ENCODE measurements at places on chromosomes 2 and 18.

GRCh38 chr18:24656551-24657443 lies 196.4 kb downstream of the HRH4 start:
- DNase-seq: no peak

DNA sequence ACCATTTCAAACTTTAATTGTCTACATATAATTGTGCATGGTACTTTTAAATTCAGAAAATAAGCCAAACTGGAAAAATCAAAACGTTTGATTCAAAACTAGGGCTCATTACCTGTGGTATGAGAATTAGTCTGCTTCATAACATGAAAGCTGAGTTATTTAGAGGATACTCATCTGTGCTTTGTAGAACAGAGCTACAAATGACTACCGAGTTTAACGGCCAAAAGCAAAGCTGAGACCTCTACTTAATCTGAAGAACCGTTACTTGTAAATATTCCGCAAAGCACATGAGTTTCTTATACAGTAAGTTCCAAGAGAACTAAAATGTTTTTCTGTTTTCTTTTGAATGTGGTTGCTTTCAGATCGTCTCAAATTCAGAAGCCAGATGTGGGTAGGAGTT lies 123.7 kb upstream of the SMAD7 start:
- DNase-seq: no peak

DNA sequence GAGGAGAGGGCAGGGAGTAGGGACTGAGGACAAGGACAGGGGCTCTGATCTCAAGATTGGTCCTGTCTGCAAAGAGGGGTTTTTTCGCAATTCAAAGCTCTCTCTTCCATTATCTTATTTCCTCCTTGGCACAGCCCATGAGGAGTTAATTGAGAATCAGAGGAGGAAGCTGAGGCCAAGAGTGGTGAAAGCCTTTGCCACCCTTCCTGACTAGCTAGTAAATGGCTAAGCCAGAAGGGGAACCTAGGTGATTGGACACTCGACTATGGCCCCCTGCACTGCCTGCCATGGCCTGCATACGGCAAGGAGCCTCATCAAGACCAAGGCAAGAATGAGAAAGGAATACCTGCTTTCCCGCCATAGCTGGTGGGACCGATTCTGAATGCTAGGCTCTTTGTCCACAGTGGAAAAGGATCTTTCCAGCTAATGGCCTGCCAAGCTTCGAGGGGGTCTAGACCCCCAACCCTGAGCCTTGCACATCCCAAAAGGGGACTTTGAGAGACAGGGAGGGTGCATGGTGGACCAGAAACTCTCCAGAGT lies 237.9 kb downstream of the HAUS1 start:
- DNase-seq: no peak

DNA sequence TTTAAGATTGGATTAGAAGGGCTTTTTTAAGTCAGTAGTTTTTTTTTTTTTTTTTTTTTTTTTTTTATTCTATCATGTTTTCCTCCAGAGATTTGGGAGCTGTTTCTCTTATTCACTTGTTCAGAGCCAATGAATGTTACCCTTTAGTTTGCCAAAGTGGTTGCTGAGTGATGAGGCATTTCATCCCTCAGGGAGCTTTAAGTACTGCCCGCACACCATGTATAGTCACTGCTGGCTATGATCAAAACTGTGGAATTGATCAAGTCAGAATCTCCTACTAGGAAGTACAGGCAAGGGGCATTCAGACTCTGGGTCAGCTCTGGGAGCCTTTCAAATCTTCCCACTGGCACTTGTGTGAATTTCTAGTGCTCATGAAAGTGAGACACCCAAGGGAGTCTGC lies 201.6 kb downstream of the IKZF2 start:
- no peak for DNase-seq

- DNase-seq: peak; percentile 79
Measured at GRCh38 chr2:9656270-9656766, 25.5 kb upstream of the YWHAQ start.

- DNase-seq: no peak
Measured at GRCh38 chr18:13570216-13570615, 156.1 kb downstream of the FAM210A start.

GRCh38 chr2:57891086-57891712 lies 155.4 kb upstream of the VRK2 start:
- no peak for DNase-seq

GRCh38 chr2:237213315-237214022 lies 127.8 kb downstream of the COPS8 start:
- DNase-seq: no peak

GRCh38 chr18:77108001-77108692 lies 24.4 kb downstream of the MBP start:
- no peak for DNase-seq

GRCh38 chr18:11818486-11819203 lies 32.6 kb upstream of the CHMP1B start:
- no peak for DNase-seq

DNA sequence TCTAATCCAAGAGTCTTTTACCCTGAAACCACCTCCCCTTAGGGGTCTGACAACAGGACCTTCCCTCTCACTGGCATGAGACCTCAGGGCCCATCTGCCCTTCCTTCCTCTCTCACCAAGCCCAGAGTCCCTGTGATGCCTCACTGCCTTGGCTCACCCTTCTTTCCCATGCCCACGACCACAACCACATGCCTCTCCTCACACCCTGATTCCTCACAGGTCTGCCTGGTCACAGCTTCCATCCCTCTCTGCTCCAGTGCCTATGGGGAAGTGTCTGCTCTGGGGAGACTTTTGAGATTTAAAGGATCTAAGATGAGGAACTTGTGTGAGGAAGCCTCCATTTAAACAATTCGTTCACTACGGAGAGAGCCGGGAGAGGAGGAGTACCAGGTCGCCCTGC lies 98.9 kb upstream of the SH3BP4 start:
- peak; percentile 23 for DNase-seq

DNA sequence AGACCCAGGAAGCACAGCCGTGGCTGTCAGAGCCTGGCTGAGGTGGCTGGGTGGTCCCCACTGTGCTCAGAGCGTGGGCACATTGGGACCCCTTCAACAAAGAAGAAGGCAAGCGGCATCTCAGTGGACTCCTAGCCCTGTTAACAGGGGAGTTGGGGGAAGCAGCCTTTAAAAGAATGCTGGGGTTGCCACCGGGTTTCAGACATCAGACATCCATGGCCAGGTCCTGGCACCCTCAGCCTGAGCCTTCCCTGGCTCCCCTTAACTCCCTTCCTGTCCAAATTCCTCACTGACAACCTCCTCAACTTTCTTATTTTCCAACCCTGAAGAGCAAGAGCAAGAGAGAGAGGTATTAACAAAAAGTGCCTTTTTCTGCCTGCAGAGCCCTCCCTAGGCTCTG lies 24.8 kb upstream of the GNAL start:
- DNase-seq: no peak

GRCh38 chr18:53795061-53795460 lies 429.4 kb downstream of the MBD2 start:
- DNase-seq: no peak

GRCh38 chr2:16604236-16604635 lies 61.4 kb downstream of the CYRIA start:
- DNase-seq: no peak

- DNase-seq: no peak
Measured at GRCh38 chr2:36137612-36138011, 218.0 kb upstream of the CRIM1 start.

- no peak for DNase-seq
Measured at GRCh38 chr2:218307415-218308090, 15.2 kb upstream of the TMBIM1 start.

- DNase-seq: no peak
Measured at GRCh38 chr2:127423478-127423843, 5.2 kb downstream of the PROC start.

DNA sequence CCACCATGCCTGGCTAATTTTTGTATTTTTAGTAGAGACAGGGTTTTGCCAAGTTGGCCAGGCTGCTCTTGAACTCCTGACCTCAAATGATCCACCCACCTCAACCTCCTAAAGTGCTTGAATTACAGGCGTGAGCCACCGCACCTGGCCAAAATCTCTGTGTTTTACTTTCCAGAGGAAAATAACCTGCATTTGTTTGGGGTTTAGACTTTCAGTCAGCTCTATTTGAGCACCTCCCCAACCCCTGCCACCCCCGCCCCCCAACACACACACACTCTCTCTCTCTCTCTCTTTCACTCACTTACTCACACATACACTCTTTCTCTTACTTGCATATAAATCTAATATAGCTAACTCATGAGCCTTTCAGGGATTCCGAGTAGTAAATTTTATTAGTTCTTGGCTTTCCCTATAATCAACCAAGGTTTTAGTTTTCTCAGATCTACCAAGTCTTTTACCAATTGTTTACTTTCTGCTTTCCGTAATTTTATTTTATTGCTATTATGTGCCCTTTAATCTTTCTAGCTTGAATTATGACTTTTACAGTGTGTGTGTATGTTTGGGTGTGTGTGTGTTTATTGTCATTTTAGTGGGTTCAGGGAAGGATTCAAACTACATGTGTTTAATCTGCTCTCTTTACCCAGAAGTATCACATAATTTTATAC lies 24.5 kb downstream of the MFSD6 start:
- no peak for DNase-seq

GRCh38 chr2:196217116-196217515 lies 45.7 kb upstream of the STK17B start:
- DNase-seq: no peak

DNA sequence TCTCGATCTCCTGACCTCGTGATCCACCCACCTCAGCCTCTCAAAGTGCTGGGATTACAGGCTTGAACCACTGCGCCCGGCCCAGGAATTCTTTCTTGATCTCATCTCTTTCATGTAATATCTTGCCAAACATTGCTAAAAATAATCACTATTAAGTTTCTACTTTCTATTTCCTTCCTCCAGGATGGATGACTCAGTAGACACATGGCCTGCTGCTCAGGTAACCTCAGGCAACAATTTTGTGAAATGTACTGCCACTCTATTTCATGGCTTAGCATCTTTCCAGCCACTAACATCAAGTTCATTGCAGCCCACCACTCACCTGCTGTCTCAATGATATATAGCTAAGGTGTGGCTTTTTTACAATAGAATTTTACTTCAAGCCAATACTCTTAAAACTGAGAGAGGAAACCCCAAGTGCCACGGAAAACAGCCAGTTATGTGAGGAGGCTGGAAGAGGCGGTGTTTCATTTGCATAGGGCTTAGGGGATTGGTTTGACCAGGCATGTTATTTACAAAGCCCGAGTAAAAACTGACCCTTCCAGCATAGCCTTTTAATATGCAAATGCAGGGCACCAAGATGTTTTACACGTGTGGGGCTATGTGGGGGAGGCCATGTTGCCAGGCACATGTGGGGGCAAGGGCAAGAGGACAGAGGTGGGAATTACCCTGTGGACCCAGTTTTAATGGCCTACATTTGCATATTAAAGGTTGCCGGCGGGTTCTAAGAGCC lies 11.3 kb upstream of the SUMO1 start:
- DNase-seq: no peak

GRCh38 chr18:13877157-13877556 lies 38.2 kb downstream of the MC2R start:
- no peak for DNase-seq

DNA sequence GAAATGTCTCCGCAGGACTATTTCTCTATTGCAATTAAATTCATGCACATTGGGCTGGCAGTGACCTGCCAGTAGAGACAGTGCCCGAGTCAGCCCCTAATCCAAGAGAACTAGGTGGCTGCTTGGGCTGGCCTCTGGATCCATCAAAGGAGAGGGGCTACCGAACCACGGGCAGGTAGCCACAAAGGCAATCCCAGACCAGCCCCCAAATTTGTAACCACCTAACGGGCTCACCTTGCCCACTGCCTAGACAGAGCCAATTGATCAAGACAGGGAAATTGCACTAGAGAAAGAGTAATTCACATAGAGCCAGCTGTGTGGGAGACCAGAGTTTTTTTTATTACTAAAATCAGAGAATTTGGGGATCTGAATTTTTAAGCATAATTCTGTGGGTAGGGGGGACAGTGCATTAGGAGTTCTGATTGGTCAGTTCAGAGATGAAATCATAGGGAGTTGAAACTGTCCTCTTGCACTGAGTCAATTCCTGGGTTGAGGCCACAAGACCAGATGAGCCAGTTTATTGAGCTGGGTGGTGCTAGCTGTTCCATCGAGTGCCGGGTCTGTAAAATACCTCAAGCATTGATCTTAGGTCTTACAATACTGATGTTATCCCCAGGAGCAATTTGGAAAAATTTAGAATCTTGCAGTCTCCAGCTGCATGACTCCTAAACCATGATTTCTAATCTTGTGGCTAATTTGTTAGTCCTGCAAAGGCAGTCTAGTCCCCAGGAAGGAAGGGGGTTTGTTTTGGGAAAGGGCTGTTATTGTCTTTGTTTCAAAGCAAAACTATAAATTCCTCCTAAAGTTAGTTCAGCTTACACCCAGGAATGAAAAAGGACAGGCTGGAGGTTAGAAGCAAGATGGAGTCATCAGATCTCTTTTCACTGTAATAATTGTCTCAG lies 260.4 kb upstream of the SP5 start:
- DNase-seq: no peak

DNA sequence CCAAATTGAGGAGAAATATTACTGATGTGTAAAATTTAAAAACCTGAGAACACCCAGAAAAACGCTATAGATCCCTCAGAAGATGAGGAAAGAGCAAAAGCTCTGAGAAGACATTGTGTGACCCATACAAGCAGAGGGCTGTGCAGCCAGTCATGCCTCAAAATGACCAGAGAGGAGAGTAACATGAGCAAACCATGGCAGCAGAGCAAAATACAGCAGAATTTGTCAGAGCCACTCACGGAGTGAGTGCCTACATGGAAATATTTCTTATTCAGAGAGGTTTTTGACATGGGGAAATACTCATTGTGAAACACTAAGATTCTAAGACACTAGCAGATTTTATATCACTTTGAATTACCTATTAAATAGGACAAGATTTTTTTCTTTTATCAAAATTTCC lies 96.8 kb upstream of the DNAJC10 start:
- DNase-seq: no peak

DNA sequence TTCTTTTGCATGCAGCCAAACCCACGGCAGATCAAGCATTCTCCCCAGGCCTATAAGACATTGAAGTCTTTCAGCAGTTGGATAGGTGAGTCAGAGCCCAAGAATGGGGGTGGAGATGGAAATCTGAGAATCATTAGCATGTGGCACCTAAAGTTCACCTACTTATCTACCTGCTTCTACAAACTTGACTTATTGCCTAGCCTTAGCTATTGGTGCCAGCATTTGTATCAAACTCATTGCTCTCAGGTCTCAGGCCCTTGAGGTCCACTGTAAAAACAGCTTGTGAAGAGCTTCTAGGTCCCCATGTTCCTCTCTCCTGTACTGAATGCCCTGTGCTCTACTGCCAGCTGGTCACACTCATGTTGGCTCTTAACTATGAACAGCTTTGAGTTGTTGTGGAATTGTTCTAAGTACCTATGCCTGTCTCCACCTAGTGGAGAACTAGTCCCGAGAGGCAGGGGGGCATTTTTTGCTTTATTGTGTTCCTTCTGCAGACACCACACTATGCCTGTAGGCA lies 278.4 kb upstream of the SPRED2 start:
- DNase-seq: peak; percentile 29

DNA sequence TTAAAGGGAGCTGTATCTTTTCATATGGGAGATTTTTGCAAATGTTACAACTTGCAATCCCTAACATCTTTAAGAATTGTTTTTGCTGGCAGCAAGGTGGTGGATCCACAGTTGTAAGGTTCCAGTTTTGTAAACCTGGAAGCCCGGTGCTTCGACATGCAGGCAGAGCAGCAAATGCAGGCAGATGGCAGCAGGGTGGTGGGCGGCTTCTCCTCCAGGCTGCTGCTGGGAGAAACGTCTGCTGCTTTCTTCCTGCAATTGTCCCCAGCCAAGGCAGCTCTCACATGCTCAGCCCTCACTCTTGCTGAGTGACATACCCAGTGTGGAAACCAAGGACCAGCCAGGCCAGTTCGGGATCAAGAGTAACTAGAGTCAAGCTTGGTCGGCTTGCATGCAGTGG lies 166.0 kb downstream of the SEPTIN10 start:
- DNase-seq: no peak

GRCh38 chr2:10949835-10950234 lies 38.1 kb downstream of the KCNF1 start:
- no peak for DNase-seq
